ENCODE measurements at places on chromosomes 6 and 20. TPM values are rescaled to one million over a fixed set of nuclear protein-coding genes. Genes with fewer than 3 reads are reported as not detected.
A peak's percentile ranks its signal among the peaks of the same experiment; 100 is the strongest.

GRCh38 chr6:52284131-52284459 lies 447 bp downstream of the MCM3 start:
- no peaks in the 10 kb centered on the region for H3K36me3 ChIP-seq
- DNase-seq, result peak; percentile 66
- peak overlapping the region; percentile 58 for H3K27ac ChIP-seq
- H3K4me3 ChIP-seq, result peak overlapping the region; percentile 87
- H3K4me1 ChIP-seq, result peaks cover 5% of the 10 kb centered on the region

DNA sequence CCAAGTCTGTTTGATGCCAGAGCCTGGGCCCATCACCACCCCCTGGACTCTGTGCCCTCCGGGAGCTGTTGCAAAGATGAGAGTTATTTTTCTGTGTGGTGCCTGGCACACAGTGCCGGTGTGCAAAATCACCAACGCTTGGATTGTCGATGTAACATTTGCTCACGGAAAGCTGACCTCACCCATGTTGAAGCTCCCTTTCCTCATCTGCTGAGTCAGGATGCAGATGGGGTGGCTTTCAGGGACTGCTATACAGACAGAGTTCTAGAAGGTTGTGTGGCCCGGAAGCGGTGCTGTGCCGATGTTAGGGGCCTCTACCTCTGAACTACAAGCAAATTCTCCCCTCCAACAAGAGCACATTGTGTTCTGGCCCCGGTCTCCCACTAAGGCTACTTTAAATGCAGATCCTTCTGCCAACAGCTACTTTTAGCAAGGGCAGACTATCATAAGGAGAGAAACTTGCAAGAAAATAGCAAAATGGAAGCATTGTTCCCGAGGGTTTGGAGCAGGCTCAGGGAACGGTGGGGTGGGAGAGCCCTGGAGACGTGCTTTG lies 34.0 kb downstream of the EYA2 start:
- H3K27ac ChIP-seq, result no peak overlapping the region
- H3K27me3 ChIP-seq, result no peaks in the 10 kb centered on the region
- DNase-seq, result no peak
- no peak overlapping the region for H3K4me3 ChIP-seq
- no peaks in the 10 kb centered on the region for H3K4me1 ChIP-seq
- no peaks in the 10 kb centered on the region for H3K36me3 ChIP-seq

DNA sequence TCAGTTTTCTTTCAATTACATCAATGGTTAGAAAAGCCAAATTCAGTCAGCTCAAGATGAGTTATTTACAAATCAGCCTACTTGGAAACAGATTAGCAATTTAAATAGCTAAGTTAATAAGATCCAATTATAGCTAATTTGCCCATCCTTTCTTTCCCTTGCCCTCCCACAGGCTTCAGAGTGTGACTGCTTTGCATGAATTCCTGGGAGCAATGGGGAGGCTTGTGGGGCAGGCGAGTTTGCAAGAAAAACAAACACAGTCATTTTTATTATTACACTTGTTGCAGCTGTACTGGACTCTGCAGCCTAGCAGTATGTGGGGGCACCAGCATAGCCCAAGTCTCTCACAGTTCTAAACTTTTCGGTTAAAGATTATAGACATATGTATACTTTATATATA lies 219.0 kb downstream of the NKAIN2 start:
- no peaks in the 10 kb centered on the region for H3K4me1 ChIP-seq
- H3K36me3 ChIP-seq, result no peaks in the 10 kb centered on the region
- no peaks in the 10 kb centered on the region for H3K27me3 ChIP-seq
- no peak for DNase-seq

DNA sequence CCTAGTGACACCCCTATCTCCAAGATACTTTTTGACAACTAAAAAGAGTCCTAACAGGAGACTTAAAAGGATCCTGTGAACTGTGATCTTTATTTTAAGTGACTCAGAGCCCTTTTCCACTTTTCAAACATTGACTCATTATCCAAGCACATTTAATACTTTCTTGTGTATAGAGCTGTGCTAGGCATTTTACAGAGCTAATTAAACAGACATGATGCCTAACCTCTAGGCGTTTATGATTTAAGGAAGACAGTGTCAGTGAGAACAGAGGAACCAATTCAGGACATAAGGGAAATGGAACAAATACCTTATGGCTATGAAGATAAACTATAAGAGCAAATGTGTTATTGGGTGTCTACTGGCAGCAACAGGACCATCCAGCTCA lies 282.6 kb downstream of the TPBG start:
- H3K27ac ChIP-seq, result no peak overlapping the region
- no peak for DNase-seq
- no peaks in the 10 kb centered on the region for H3K36me3 ChIP-seq

DNA sequence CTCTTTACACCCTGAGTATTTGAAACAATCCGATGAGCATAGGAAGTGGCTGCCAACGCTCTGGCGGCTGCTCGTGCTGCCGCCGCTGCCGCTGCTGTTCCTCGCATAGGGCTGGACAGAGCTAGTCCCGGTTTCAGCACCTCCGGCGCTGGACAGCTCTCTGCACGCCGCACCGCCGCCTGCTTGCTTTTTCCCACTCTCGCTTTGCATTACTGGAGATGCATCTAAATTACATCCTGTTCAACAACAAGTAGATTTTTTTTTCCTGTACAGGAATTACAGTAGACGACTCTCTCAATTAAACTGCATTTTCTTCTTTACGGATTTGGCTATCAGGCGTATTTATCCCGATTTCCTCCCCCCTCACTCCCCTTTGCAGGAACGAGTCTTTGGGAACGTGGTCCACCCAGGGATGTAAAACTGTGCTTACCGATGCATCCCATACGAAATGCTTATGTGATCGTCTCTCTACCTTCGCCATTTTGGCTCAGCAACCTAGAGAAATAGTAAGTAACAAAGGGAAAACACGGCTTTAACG lies 563.8 kb downstream of the LMBRD1 start:
- H3K4me1 ChIP-seq, result no peaks in the 10 kb centered on the region
- H3K4me3 ChIP-seq, result no peak overlapping the region
- peak; percentile 57 for DNase-seq
- H3K36me3 ChIP-seq, result no peaks in the 10 kb centered on the region
- H3K27ac ChIP-seq, result no peak overlapping the region

CD83 gene
- total RNA-seq, result 2.8 TPM

BACH2 gene
- total RNA-seq, result 0.52 TPM

TPBG gene
- 16.9 TPM for total RNA-seq

SERINC3 gene
- 121 TPM for total RNA-seq
